ENCODE measurements at places on chromosomes 16 and 17.
A peak's percentile ranks its signal among the peaks of the same experiment; 100 is the strongest.

DNA sequence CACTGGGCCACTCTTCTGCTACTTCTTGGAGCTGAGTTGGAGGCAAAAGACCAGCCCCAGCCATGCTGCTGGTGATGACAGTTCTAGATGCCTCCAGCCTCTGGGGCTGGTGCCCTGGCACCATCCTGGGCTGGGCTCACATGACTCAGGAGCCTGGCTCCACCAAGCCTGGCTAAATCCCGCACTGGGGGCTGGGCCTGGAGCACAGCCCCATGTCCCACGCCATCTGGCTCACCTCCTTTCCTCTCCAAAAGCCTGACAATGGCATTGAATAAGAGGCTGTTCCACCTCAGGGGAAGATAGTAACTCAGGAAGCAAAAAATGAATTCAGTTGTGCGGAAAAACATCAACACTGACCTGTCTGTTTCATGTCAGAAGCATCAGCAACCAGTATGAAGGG lies 45.1 kb upstream of the MTSS2 start:
- no peak for DNase-seq

DNA sequence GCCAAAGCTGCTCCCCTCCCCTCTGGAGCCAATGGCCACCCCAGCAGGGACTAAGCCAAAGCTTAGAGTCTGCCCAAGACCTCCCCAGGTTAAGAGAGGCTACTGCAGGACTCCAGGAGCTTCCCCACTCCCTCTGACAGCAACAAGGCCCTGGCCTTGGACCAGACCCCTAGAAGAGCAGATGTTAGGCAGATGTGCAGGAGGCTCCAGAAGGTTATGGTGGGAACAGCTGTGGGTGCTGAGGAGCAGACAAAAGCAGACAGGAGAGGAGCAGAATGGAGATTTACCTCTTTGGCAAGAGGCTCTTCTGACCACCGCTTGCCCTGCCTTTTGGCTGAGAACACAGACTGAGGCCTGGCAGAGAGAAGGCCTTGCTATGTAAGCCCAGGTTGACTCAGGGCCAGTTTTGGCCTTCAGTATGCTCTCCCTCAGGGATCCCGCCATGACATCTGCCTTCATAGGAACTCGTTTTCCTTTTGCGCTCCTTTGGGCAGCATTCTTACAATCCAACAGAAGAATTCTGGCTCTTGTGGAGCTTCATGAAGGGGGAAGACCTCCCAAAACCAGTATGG lies 113.0 kb downstream of the RBFOX3 start:
- no peak for DNase-seq

GRCh38 chr16:24986512-24987303 lies 28.5 kb downstream of the ARHGAP17 start:
- no peak for DNase-seq

DNA sequence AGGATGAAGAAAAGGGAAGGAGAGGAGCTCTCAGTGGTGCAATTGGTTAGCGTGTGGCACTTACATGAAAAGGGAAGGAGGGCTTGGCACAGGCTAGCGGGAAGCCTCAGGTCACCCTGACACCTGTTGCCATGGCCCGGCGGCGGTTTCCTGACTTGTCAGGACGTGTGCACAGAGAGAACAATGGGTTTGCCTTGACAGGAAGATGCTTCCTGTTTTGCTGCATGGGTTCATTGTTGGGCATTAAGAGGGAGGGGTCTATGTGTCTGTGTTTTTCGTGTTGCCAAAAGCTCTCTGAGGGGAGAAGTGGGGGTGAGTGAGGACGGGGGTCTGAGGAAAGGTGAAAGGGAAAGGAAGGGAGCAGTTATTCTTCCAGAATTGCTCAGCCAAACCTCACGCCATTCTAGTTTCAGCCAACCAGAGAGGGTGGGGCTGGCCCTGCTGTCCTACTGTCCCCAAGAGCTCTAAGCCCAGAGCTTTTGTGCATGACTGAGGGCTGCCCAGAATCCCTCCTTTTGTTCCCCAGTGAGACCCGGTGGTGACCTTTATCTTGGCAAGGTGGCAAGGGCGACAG lies 17.1 kb upstream of the CCR7 start:
- DNase-seq = peak; percentile 61

DNA sequence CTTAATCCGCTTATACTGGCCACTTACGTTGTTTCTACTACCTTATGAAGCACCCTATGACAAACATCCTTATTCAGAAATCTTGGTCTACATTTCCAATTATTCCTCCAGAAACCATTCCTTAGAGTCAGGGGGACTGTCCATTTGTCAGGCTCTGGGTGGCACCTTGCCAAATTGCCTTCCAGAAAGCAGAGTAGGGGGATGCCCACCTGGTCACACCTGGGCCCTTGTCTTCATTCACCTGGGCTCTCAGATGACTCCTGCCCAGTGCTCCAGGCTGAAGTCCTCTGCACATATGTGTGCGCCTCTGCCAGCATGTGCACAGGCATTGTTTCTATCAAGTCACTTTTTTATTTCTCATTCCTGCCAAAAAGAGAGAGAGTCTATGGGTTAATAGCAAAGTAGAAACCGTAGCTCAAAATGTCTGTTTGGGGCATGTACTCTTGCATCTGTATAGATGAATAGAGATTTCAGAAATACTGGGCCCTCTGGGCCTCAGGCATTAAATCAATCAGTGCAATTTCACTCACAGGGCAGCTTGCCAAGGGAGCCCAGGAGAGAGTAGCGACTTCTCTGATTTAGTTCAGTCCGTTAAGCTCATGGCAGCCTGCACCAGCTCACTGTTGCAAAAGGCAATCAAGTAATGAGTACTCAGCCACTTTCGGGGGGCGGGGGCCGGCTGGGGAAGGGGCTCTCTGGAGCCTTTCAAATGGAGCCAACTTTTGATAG lies 104.7 kb downstream of the SOCS1 start:
- DNase-seq = no peak

DNA sequence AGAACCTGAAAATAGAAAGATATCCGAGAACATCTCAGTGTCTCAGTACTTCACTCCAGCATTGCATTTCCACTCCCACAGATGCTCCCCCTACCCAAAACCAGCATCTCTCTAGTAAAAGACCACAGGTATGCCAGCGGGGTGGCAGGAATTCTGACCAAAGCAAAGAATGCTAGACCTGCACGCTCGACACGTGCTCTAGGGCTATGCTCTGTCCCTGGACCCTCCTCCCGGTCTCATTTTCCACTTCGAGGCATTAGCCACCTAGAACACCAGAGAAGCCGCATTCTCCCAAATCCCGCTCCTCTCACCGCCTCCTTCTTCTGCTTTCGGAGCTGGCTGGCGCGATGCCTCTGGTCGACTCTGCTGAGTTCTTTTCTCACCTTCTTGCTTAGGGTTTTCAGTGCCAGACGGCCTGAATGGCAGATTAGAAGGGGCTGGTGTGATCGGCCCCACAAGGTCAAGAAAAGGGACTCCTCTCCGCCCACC lies 487 bp downstream of the TSR1 start:
- DNase-seq = no peak

DNA sequence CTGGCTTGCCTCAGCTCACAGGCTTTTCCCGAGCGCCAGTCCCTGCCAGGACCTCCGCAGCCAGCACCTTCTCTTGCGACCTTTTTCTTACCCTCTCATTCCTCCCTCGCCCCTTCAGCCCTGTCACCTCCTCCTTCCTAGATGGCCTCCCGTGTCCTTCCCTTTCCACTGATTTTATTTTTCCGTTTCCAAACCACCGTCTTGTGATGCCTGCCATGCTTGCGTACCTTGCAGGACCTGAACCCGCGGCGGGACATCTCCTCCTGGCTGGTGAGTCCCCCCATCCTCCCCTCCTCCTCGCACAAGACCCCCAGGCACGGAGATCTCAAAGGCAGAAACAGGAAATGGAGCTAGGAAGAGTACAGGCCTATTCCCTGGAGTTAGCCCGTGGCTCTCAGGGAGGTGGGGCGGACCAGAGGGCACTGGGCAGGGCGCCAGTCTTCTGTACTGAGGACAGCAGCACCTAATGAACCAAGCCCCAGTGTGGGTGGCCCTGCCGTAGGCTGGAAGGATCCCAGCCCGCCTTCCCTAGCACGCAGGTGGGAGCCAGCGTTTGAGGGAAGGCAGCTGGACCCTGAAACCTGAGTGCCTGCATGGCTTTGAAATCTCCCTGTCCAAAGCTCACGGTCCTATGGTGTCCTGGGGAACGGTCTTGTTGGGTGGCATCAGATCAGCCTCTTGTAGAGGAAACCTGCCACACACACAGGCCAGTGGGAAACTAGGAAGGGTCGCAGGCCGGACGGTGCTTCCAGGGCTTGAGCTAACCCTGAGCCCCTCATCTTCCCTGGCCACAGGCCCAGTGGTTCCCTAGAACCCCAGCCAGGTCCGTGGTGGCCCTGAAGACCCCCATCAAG lies 612 bp downstream of the CISD3 start:
- DNase-seq = no peak

DNA sequence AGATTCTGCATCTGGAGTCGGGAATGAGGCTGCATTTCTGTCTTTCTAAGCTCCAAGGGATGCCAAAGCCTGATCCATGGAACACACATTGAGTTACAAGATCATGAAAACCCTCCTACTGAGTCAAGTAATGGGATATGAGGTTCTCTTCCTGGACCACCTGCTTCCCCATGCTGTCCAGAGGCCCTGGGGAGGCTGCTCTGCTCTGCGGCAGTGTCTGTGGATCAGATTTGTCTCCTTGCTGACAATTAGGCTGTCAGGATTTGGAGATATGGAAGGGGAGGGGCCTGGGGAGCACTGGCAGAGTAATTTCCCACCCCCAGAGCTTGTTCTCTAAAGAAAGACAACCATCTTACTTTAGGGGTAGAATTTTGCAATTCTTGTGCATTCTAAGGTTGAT lies 33.0 kb downstream of the C16orf95 start:
- no peak for DNase-seq
